ENCODE measurements at places on chromosomes 2 and 18. TPM values are rescaled to one million over a fixed set of nuclear protein-coding genes. Genes with fewer than 3 reads are reported as not detected.

DNA sequence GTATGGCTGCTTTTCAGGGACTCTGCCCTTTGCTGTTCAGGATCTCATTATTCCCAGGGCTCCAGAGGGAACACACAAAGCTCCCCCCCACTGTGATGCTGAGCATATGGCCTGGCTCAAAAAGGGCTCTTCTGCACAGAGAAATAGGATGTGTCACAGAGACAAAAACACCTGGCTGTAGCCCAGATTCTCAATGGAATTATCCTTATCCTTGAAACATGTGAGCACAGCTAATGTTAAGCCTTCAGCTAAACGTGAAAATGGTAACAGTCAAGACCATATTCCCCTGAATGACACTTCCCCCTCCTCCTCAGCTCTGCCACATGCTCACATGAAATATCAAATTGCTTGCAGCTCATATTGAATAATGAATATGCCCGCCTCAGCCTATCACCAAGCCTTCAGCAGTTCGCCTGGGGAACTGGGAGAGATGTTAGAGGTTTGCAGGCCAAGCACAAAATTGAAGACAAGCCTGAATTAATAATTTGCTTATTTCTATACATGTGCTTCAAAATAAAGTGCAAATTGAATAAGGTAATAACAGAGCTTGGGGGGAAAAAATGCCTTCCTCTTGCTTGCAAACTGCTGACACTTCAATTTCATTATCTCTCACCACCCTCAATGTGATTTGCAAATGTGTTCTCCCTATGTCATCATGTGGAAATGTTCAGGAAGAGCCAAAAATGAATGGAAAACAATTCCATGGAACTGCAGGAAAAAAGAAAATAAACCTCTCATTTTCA, 181.0 kb upstream of the HNRNPA3 start:
- no peak for DNase-seq

DNA sequence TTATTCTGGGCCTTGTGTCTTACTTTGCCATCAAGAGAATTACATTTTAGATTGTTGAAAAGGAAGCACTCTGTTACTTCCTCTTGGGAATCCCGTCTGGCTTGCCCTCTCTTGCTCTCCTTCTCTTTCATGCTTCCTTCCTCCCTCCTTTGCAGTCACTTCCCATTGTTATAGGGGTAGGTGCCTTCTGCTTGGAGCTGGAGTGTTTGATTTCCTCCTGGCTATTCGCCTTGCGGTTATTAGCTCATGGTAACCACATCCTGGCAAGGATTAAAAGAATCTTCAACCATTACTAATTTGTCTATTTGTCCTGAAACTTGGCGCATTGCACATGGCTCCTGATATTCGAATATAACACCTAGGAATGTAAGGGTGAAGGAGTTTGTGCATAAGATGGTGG, 115.0 kb downstream of the CERS6 start:
- DNase-seq: no peak

DNA sequence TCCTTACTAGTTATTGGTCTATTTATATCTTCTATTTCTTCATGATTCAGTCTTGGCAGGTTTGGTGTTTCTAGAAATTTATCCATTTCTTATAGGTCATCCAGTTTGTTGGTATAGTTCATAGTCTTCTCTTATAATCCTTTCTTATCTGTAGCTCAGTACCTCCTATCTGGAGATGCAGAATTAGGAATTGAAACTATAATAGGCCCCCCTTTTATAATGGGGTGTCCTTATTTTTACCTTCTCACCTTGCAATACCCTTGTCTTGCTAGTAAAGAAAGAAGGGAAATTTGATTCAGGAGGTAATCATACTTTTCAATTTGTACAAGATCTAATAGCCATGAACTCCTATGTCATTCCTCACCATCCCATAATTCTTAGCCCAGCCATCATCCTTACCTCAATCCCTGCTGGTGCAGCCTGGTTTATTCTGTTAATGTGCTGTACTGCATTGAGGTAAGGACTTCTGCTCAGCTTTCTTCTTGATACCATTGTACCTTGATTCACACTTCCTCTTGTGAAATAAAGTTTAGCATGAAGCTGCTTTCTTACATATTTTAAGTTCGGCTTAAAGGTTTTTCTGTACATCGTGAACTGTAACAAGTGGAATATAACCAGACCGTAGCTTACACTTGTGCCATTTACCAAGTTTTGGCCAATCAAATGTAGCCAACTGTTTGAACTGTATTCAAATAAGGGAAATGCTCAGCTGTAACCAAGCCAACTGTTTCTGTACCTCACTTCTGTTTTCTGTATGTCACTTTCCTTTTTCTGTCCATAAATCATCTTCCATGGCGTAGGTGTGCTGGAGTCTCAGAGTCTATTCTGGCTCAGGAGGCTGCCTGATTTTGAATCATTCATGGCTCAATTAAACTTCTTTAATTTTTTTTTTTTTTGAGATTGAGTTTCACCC, 40.1 kb upstream of the PTH2R start:
- DNase-seq: no peak

DNA sequence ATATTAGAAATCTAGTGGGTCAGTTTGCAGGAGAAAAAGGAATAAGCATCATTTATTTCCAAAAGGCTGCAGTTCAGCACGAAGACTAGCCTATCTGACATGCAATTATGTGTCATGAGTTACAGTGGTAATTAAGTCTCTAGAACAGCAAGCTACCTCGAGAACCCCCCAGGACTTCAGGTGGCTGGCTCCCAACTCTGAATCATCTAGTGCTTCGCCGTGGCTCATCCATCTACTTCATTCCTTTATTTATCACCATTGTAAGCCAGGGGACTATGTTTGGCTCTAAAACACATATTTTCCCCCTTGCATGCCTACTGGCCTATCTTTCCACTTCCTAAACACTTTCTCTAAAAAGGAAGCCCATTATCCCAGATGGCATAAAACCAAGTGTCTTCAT, 121.6 kb downstream of the TXNL1 start:
- no peak for DNase-seq

DNA sequence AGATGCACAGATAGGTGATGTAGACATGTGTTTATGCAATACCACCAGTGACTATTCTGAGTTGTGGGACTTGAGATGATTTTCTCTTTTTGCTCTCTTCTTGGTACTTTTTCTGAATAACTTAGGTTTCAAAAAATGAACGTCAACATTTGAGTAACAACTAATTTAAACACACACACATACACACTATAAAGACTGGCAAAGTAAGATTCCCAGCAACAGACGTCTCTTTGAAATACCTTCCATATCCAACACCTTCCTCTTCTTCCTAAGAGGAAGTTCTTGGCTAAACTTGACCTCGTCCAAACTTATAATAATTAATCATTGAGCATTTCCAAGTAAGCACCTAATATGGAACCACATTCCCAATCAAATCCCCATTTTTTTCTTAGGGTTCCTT, 81.6 kb upstream of the RGPD4 start:
- no peak for DNase-seq

GRCh38 chr2:195737511-195738325, 80.7 kb downstream of the SLC39A10 start:
- DNase-seq: no peak

- DNase-seq: no peak
These were observed 8.8 kb upstream of the ZBTB7C start for GRCh38 chr18:48417985-48418384.

GRCh38 chr2:150729495-150729955, 242.1 kb upstream of the RND3 start:
- no peak for DNase-seq

DNA sequence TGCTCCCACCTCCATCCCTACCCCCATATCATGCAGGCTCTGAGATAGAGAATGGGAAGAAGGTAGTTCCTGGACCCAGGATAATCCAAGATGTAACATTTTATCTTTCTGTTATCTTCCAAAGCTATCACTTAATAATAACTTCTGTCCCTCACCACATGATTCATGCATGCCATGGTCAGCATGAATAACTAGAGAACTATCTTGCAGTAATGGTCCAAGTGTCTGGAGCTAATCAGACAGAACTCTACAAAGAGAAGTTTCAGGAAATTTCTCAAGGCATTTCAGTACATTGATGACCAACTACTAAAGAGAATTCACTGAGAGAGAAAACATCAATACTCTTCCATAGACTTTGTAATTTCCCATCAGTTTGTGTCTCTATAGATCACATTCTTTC, 1469.7 kb upstream of the PIK3C3 start:
- DNase-seq: no peak

Gene ARHGAP15
- total RNA-seq: 2.9 TPM

Gene VRK2
- 15.1 TPM for total RNA-seq

Gene NPHP1
- total RNA-seq: 4.1 TPM

Gene RFX8
- not detected for total RNA-seq

Gene OTOF
- total RNA-seq: 0.39 TPM

Gene RAD51AP2
- total RNA-seq: 0.11 TPM

Gene SNTG2
- 0.99 TPM for total RNA-seq

Data from suprapubic skin (tissue), 4 donors.